ENCODE measurements at places on chromosomes 12 and 14.

DNA sequence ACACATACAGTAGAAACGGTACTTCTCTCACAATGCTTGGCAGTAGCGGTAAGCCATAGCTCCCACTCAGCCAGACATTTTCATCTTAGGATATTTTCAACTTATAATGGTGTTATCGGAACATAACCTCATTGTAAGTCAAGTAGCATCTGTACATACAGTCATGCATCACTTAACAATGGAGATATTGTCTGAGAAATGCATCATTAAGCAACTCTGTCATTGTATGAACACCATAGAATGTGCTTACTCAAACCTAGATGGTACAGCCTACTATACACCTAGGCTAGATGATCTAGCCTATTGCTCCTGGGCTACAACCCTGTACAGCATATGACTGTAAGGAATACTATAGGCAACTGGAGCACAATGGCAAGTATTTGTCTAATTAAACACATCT, 40.8 kb downstream of the RPS6KA5 start:
- no peak for DNase-seq

GRCh38 chr12:6826734-6827436, 1.3 kb upstream of the P3H3 start:
- DNase-seq: no peak

DNA sequence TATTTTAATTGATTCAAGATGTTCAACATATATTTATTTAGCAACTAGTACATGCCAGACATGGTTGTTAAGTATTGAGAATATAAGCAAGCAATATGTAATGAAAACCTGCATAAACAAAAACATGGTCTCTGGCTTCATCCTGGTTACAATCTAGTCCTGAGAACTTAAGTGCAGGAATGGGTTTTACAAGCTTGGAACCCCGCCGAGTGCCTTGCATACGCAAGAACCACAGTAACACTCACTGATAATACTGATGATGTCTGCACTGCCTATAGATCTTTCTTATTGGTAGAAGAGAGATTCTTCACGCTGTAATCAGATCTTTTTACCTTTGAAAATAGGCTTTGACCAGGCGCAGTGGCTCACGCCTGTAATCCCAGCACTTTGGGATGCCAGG, 22.9 kb upstream of the CALM1 start:
- DNase-seq: no peak

DNA sequence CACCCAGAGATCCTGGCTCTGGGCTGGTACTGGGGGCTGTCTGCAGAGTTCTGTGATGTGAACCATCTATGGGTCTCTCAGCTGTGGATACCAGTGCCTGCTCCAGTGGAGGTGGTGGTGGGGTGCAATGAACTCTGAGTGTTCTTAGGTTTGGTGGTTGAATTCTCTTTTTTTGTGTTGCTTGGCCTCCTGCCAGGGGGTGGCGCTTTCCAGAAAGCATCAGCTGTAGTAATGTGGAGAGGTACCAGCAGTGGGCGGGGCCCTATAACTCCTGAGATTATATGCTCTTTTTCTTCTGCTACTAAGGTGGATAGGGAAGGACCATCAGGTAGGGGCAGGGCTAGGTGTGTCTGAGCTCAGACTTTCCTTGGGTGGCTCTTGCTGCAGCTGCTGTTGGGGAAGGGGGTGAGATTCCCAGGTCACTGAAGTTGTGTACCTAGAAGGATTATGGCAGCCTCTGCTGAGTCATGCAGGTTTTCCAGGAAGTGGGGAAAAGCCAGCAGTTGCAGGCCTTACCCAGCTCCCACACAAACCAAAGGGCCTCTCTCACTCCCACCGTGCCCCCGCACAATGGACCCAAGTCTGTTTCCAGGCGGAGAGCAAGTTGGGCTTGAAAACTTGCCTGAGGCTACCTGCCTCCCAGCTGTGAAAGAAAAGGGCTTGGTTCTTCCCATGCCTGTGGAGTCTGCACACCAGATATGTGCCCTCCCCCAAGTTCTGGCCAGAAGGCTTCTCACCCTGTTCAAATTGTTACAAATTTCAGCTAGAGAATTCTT, 18.6 kb downstream of the CCER1 start:
- DNase-seq: no peak

DNA sequence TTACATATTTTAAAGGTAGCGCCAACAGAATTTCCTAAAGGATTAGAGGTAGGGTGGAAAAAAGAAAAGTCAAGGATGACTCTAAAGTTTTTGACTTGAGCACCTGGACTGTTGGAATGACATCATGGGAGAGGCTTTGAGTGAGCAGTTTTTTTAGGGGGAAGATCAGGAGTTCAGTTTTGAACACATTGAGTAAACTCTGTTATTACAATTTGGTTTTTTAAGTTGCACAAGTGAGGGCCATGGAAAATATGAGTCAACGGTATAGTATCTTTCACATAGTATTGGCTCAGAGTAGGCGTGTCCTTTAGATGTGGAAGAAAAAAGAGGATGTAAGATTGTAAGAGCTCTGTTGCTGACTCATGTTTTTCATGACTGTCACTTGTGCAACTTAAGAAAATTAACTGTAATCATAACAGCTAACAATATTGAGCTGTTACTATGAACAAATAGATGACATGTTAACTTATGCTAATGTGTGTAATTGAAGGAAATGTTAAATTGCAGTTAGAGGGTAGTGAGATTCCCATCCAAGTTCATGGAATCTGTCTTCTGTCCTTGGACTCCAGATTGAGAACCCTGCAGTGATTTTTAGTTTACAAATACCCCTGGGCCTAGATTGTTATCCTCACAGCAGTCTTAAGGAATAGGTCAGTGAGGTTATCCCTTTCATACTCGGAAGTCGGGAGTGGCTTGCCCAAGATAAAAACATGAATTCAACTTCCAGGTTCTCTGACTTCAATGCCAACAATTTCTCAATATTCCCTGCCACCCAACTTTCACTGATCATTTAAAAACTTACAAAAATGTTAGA, 48.2 kb upstream of the ATP2B1 start:
- DNase-seq: peak; percentile 19

DNA sequence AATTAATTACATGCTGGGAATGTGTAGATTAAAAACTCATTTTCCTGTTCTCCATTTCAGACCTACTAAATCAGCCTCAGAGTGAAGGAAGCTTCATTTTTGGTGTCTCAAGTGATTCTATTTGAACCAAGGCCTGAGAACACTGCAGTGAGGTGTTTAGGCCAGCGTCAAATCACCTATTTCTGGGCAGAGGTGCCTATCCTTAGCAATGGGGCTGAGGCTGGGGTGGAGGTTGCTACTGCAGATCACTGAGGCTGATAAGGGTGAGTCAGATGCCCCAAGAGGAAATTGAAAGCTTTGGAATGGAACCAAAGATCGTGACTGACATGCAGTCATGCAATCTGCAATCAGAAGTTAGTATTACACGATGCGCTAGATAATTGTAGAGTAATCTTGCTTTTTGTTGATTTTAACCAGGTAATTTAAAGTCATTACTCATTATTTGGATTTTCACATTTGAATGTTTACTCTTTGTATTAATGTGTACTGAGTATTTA, 4.4 kb downstream of the TXNRD1 start:
- DNase-seq: peak; percentile 19

GRCh38 chr14:92755495-92755894, 7.1 kb upstream of the LGMN start:
- DNase-seq: no peak

GRCh38 chr14:101097109-101097793, 193.7 kb upstream of the RTL1 start:
- DNase-seq: no peak

DNA sequence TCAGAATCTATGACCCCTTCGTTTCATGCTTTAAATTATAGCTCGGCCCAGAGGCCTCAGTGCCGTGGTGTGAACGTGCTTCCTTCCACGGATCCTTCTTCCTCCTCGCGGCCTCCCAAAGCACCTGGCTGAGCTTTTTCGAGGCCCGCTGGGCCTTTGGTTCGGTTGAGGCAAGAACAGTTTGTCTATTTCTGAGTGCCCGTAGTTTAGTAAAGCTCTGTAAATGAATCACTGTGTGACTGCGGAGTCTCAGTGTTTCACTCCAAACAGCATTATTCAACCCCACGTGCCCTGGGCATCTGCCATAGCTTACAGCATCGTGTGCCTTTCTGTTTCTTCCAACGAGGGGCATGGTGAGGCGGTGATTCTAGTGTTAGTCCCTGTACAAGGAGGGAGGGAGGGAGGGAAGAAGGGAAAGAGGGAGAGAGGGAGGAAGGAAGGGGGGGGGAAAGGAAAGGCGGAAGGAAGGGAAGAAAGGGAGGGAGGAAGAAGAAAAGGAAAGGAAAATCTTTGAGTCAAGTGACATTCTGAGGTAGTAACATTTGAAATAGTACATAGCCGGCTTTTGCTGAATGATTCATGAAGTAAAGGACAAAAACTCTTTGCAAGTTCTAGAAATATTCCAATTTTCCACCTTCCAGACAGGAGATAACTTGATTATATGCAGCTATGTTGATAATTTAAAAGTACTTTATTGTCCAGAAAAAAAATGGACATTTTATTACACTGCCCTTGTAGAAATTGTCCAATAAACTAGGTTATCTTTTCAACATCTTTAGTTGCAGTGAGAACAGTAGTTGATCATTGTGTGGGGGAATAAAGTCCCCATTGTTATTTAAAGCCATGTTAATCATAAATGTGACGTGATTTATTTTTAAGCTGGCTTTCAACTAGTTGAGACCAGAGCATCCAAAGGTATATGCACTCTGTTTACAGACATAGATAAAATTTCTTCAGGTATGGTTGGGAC, 1.2 kb upstream of the TRIM9 start:
- no peak for DNase-seq

DNA sequence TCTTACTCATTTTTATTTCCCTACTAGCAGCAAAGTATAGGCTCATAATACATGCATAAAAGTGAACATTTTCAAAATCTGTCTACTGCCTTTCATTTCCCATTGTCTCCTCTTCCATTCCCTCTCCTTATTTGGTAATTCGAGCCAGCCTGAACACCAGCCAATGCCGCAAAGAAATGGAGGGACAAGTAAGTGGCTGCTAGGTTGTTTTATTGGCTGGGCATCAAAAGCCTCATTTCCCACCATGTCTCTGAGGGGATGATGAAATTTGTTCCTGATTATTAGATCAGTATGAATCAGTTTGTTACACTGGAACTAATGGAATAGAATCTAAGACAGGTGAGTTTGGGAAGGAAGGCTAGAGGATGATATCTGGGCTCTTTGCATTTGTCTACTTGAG, 143.5 kb downstream of the KCNA5 start:
- no peak for DNase-seq

- DNase-seq: no peak
These were observed 1087.4 kb upstream of the FLRT2 start for GRCh38 chr14:84442521-84442920.

GRCh38 chr14:93056840-93057585, 58.7 kb downstream of the ITPK1 start:
- no peak for DNase-seq

DNA sequence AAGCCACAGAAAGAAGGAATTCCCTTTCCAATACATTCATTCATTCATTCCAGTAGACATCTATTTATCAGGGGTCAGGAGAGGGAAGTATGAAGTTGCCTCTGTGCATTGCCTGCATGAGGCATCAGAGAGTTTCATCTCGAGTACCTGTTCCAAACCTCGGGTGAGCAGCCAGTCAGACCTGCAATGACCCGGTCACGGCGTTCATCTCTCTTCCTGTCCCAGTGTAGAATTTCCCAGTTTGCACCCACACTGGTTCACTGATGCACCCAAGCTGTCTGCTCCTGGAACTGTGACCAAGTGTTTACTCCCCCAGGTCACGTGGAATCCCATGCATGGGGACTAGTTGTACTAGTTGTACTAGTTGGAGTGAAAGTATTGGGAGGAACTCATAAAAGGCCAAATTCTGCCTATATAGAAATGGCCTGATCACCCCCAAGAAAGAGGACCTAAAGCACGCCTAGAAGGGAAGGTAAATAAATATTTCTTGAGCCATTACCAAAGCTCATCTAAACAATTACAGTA, 22.3 kb upstream of the PRKAB1 start:
- no peak for DNase-seq

- DNase-seq: peak; percentile 67
These were observed 716 bp downstream of the RIOX1 start for GRCh38 chr14:73491256-73492042.

GRCh38 chr12:64682572-64683277, 72.4 kb downstream of the RASSF3 start:
- DNase-seq: no peak

- no peak for DNase-seq
These were observed 131.0 kb downstream of the TTC8 start for GRCh38 chr14:88955455-88955854.

- DNase-seq: no peak
These were observed 1.4 kb upstream of the STON2 start for GRCh38 chr14:81401420-81402122.

- DNase-seq: no peak
These were observed 482.5 kb downstream of the FLRT2 start for GRCh38 chr14:86012461-86012860.

GRCh38 chr12:93199831-93200236, 177.9 kb upstream of the NUDT4 start:
- DNase-seq: no peak

- peak; percentile 41 for DNase-seq
These were observed 325 bp upstream of the CLIP1 start for GRCh38 chr12:122422730-122423257.

DNA sequence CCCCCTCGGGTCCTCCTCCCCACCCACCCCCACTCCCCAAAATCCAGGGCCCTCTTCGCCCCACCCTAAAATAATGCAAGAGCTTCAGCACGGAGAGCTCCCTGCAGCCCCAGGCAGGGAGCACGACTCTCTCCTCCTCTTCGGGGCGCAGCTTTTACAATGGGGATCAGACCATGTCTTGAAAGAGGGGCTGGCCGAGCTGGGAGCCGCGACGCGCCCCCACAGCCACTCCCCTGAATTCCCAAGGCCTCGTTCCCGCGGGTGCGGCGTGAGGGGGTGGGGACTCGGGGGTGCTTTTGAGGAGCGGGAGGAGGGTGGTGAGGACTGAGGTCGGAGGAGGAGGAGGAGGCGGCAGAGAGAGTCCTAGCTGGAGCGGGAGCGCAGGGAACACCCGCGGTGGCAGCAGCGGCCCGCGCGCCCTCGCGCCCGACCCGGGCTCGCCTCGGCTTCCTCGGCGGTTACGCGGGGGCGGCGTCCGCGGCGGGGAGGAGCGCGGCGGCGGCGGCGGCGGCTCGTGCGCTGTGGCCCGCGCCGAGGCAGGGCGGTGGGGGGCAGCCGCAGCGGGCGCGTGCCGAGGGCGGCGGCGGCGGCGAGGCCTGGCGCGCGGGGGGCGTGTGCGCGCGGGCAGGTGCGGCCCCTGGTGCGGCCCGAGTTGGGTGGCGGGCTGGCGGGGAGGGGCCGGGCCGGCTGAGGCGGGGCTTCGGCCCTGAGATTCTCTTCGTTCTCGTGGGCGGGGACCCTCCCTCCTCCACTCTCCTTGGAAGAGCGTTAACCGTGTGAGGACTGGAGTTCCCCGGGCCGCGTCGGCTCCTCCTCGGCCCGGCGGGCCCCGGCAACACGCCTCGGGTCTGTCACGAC, at the start of gene ANKS1B:
TSS of gene ANKS1B (minus strand) at position 666 of the 858 bp plus-strand sequence. CDS start 699 bp downstream, outside the sequence.
- DNase-seq: no peak

DNA sequence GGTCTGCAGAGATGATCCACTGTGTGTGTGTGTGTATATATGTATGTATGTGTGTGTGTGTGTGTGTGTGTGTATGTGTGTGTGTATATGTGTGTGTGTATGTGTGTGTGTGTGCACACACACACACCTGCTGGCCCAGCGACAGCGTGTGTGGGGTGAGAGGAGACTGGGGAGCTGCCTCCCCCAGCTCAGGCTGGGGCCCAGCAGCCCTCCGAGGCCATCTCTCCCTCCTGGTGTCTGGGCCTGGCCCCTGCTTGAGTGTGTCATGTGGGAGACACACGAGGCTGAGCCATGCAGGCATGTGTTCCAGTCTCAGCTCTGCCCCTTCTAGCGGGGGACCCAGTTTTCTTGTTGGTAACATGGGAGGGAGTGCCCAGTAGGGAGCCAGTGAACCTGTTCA, 10.0 kb upstream of the TNFAIP2 start:
- DNase-seq: no peak

GRCh38 chr12:40017488-40017887, 88.4 kb downstream of the SLC2A13 start:
- no peak for DNase-seq

Data from CD4-positive, alpha-beta T cell treated with Interleukin-15 for 1 hour (primary cell).